Panc1 (cell line): ENCODE measurements at places on chromosomes 5 and 9. TPM values are rescaled to one million over a fixed set of nuclear protein-coding genes. Genes with fewer than 3 reads are reported as not detected.

DNA sequence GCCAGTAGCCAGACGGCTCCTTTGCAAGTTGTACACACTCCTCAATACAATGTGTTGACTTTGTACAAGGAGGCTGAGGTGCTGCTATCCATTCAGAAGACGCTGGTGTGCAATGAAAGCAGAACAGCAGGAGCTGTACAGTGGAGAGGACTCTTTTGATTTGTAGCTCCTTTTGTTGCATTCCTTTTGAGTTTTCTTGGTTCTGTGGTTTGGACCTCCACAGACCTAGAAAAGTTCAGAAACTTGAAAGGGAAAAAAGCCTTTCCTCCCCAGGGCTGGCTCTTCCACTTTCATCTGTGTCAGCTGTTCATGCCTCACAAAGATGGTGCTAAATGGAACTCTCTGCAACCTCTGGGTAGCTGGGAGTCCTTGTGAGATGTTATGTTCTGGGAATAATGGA, 117.4 kb downstream of the MAT2B start:
- no peak for DNase-seq

DNA sequence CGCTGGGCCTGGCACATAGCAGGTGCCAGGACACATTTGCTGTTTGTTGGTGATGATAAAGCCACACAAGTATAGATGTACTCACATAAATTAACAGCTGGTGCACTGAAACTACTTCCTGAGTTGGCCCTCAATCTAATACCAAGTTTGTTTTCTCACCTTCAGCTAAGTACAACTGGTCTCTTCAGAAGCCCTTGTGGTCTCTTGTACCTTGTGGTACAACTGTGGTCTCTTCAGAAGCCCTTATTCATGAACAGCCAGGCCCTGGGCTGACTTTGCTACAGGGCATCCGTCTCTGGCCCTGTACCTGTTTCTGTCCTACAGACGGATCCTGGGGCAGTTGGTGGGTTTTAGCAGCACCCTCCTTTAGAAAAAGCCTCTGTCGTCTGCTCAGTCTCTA, 81.5 kb downstream of the DAB2IP start:
- no peak for DNase-seq

DNA sequence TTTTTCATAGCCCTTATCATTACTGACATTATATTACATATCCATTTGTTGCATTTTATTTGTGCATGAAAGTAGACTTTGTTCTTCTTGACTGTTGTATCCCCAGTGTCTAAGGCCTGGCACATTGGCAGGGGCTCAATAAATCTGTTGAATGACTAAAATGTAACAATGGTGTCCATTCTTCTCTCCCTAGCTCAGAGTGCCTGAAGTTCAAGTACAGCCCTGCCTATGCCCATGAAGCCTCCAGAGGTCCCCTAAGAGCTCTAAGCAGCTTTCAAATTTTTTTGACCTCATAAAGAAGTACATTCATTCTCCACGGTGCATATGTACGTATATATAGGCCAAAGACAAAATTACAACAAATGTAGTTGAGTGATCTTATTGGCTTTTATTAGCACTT, 4.2 kb upstream of the BSPRY start:
- DNase-seq: no peak

GRCh38 chr5:75168026-75168735, 68.5 kb downstream of the ANKRD31 start:
- no peak for DNase-seq

DNA sequence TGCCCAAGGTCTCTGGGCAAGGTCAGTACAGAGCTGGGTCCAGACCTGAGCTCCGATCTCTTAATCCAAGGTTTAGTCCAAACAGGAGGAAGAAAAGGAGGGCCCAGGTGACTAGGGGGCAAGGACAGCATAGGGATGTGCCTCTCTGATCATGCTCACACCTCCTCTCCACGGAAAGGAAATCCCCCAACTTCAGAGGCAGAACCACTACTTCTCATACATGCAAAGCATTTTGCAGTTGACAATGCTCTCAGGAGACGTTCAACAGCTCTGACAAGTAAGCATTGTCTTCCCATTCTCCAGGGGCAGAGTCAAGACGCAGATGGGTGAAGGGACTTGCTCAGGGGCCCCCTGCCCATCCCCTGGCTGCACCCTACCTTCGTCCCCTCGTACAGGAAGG, 8.7 kb upstream of the CORO2A start:
- no peak for DNase-seq

DNA sequence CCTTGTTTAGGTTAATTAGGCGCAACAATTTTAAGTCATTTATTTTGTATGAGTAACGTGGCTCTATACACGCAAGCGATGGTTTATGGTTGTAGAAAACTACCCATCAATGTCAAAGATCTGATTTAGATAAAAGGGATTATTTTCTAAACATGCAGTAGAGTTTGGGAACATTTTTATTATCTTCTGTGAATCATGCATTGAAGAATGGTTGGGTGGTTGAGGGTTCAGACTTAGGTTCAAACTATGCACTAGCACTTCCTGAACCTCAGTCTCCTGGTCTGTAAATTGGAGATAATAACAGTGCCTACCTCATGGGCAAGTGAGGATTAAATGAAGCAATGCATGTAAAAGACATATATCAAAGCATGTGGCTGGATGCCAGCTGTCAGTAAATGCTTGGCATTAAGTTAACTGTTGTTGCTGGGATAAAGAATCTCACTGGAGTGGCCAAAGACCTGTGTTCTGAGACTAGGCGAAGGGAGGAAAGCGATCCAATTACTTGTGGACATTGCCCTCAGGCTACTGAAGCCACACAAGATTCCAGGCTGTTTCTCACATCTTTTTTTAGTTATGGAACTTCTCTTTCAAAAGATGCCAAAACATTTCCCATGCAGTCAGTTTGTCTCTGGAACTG, 1.1 kb upstream of the OTULINL start:
- DNase-seq: no peak

- no peak for DNase-seq
These were observed 113.7 kb downstream of the TMEM232 start for GRCh38 chr5:110612794-110613247.

DNA sequence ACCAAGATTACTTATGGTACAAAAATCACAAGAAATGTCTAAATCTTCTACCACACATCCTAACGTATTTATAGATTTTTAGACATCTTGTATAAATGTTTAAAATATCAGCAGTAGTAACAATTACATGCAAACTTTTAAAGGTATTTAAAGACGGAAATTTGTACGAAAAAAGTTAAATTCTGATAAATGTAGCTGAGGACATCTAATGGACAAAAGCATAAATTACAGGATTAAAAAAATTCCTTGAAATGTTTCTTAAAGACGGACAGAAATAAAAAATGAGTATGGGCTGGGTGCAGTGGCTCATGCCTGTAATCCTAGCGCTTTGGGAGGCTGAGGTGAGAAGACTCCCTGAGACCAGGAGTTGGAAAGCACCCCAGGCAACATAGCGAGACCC, 15.8 kb downstream of the ERCC8 start:
- no peak for DNase-seq

DNA sequence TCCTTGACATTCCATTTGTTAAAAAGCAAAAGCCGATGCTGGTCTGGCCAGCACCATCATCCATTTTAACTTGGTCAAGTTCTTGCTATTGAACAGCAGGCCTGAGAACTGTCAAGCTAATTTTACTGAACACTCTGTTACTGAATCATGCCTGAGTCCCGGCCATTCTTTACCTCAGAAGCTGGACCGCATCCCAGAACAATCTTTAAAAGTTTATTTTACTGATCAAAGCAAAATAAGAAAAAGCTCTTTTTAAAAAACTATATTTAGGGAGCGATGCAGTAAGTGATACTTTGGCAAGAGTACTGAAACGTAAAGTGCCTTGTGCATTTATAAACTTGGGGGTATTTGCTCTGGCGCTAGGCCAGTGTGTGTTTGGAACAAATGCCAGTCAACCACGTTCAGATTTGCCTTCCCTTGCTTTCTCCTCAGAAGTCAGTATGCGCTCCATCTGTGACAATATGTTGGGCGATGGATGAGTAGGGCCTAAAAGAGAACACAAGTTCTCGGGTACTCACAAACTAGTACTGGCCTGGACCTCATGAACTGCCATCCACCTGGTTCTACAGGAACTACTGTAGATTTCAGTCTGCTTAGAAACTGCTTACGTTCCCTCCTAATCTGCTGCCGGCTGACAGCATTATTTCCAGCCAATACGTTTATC, 161.9 kb downstream of the MAPKAP1 start:
- DNase-seq: no peak

GRCh38 chr9:131276094-131276888, at the start of gene FAM78A:
TSS of gene FAM78A (minus strand) at chr9:131276510. CDS start at chr9:131276179, 331 bp downstream.
- no peak for DNase-seq

DNA sequence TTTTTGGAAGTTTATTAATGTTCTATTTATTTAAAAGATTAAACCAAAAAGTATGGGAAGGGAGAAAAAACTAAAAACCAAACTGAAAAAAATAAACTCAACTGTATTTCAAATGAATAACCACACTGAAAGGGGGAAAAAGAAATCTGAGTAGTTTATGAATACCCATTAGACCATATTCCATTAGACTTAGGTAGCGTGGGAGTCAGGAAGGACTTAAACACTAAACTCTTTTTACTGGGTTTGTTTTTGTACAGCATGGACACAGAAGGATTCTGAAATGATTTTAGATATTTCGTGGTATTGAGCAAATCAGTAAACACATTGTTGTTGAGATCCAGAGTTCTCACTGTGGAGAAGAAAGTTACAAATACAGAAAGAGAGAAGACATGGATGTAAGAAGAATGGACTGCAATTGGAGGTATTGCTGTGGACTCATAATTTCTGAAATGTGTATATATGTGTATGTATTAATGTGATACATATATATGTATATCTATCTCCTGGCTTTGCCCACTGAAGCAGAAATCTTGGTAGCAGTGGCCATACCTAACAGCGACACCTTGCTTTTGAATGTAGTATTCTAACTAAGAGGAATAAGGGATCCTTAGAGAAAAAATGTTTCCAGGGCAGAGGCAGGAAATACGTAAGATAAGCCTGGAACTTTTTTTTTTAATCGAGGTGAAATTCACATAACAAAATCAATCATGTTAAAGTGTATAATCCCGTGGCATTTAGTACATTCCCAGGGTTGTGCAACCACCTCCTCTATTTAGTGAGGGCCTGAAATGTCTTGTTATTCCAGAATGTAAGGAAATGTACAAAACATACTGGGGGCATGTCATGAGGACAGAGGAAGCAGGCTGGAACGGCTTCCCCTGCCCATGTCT, 228.8 kb downstream of the SMARCA2 start:
- DNase-seq: no peak

GRCh38 chr5:68446487-68446894, 230.9 kb downstream of the PIK3R1 start:
- DNase-seq: no peak

IRF1 gene
- 48.9 TPM for total RNA-seq

FAM81B gene
- not detected for total RNA-seq

CATSPER3 gene
- 0.69 TPM for total RNA-seq

RAD50 gene
- total RNA-seq: 77.6 TPM

SPRY4 gene
- 35.6 TPM for total RNA-seq

SLC4A9 gene
- not detected for total RNA-seq

IL33 gene
- total RNA-seq: not detected

GRXCR2 gene
- total RNA-seq: not detected
